ENCODE measurements at places on chromosomes 4 and X.

GRCh38 chr4:177315767-177316464 lies 6.2 kb downstream of the NEIL3 start:
- no peak for DNase-seq

GRCh38 chrX:121014826-121015225 lies 29.3 kb upstream of the CT47A1 start:
- DNase-seq = no peak

- no peak for DNase-seq
Observed at GRCh38 chrX:132622130-132622529, 133.3 kb upstream of the MBNL3 start.

DNA sequence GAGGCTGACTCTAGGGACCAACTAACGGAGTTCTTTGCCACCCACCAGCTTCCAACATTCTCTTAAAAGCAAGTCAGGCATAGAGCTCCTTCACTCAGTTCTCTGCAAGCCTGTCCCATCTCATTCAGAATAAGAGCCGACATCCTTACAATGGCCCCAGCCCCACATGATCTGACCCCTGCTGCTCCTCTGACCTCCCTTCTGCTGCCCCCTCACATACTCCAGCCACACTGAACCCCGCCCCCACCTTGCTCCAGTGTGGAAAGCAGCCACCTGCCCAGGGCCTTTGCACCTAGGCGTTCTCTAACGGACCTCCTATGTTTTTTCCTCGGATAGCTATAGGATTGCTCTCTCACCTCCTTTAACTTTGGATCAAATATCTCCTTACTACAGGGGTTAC lies 143.2 kb upstream of the ETNPPL start:
- no peak for DNase-seq

DNA sequence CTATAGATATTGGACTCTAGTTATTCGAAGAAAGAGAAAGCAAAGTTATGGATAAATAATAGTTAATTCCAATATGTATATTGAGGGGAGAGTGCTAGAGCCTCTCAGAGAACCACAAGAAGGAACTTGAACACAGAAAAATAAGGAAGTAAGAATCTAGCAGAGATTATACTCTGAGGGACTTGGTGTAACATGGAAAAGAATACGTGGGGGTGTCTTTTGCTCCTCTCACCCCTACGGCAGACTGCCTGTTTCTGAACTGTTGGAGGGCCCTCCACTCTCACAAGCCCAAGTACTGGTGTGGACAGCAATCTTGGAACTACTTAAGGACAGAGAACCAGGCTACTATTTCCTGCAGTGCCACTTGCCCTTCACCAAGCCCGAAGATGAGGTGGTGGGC lies 1174.4 kb upstream of the PCDH10 start:
- DNase-seq = no peak

GRCh38 chr4:169142906-169143305 lies 127.8 kb downstream of the SH3RF1 start:
- DNase-seq = no peak

- no peak for DNase-seq
Observed at GRCh38 chrX:27186671-27187070, 276.5 kb downstream of the PPP4R3C start.

DNA sequence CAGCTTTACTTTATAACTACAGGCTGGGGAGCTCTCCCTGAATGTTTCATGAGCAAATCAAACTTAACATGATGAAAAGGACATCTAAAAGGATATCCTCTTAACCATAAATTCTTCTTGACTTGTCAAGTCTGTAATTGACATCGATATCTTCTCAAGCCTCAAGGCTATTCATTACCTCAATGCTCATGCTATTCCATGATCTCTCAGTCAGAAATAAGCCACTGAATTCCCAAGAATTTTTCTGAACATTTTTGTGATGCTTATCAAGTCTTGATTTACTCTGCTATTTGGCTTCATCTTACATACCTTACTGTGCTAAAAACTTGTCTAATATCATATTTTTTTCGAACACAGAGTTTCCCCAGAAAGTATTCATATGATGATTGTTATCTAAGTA lies 433.4 kb downstream of the PDGFC start:
- DNase-seq = no peak

DNA sequence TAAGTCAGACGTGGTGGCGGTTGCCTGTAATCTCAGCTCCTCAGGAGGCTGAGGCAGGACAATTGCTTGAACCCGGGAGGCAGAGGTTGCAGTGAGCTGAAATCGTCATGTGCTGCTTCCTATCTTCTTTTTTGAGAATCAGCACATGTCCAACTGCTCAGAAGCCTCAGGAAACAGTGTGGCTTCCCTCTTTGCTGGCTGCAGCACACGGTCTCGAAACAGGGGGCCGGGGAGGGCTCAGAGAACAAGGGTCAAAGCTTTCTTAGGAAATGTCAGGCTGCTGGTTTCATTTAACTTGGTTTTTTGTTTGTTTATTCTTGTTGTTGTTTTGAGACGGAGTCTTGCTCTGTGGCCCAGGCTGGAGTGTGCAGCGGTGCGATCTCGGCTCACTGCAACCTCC lies 31.3 kb downstream of the CRLF2 start:
- DNase-seq = no peak

GRCh38 chrX:54934058-54934457 lies 13.4 kb downstream of the TRO start:
- no peak for DNase-seq

DNA sequence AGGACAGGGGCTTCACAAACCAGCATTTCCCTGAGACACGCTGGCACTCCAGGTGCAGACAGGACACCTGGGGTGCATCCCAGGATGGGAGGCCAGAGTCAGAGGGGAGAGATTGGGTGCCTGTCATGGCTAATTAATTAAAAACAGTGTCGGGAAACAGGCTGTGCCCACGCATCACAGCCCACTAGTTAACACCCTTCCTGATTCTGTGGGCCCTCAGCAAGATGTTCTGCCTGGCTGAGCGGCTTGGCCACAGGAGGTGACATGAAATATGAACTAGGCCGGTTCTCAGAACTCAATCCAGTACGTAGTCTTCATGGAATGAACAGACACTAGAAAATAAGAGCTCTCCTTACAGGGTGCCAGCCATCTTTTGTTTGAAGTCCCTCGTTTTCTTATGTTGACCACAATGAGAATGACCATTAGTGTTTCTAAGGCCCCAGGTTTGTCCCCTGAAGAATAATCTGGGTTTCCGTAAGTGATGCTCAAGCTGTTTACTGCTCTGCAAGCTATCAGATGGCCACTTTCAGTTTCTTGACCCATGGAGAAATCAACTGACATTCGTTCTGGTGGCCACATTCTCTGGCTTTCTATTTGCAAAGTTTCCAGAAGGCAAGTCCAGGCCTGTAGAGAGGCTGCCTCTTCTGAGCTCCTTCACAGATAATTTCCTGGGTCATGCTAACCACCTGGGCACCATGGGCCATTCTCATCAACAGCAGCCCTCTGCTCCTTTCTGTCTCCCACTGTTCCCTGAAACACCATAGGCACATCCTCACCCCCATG lies 72.3 kb downstream of the SLC34A2 start:
- DNase-seq = no peak

- DNase-seq = no peak
Observed at GRCh38 chrX:132119821-132120515, 7.9 kb downstream of the FRMD7 start.

DNA sequence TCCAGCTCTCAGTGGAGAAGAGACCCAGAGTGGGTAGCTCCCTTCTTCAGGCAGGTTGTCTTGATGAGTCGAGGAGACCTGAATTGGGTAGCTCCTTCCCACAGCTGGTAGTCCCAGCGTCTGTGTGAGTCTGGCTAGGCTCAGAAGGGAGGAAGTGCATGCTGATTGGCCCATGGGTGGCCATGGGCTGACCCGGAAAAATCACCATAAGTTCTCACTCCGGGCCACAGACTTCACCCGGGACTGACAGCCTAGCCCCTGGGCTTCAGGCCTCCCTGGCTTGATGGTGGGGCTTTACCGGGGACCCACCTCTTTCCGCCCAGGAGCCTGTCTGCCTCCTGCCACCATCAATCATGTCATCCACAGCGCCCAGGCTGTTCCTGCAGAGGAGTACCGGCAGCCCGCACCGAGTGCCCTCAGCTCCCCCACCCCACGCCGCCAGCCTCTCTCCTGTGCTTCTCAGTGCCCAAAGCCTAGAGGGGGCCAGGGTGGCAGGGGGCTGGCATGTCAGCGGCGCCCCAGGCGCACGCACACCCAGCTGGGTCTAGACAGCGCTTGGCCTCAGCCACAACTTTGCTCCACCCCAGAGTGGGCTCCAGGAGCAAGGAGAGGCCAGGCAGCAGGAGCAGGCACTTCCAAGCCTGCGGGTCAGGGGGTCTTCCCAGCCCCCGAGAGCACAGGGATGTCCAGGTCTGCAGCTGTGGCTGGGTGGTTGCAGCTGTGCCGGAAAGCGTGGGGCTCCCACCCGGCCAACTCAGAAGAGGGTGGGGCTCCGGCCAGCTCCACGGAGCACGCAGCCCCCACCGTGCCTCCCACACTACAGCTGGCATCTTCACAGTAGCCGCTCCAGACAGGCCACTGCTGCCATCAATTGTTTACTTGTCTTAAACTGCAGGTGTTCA lies 16.1 kb upstream of the SAT1 start:
- no peak for DNase-seq

DNA sequence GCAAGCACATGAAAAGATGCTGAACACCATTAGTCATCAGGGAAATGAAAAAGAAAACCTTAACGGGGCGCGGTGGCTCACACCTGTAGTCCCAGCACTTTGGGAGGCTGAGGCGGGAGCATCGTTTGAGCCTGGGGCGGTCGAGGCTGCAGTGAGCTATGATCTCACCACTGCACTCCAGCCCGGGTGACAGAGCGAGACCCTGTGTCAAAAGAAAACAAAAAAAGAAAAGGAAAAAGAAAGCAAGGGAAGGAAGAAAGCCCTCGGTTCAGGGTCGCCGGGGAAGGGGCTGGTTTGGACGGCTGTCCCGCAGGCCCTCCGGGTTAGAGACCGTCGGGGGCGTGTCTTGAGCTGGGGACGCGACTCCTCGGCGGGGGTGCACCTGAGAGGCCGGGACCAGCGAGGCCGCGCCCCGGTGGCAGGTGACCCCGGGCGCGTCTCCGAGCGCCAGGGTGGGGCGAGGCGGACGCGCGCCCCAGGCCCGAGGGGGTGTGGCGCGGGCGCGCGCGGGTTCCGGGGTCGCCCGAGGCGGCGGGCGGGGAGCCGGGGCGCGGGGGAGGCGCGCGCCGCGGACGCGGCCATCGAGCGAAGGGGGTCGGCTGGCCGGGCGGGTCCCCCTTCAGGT lies 478 bp upstream of the PLXNA3 start:
- DNase-seq = no peak

DNA sequence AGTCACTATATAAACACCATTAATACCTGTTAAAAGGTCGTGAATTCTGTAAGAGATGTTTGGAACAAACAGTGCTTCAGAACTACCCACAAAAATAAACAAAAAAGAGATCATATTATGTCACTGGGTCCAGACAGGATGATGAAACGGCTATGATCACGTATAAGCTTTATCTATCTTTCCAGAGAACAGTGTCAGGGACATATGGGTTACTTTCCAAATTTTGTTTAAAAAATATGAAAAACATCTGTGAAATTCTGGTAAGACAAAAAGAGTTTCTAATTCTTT lies 90.0 kb downstream of the SORBS2 start:
- no peak for DNase-seq

DNA sequence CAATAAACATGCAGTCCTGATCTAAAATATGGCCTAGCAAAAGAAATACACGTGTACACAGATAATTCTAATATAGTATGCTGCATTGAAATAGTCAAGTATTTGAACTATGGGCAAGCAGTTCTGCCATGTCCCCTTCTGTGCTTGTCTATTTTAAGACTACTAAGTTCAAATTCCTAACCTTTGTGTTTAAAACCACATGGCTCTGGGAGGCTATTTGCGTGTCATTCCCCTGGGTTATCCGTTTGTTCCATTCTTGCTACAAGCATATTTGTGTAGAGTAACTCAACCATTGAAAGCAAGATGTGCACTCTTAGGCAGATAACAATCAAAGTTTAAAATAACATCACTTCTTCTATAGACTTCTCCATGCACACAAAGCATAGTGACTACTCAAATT lies 25.4 kb upstream of the TBC1D1 start:
- no peak for DNase-seq

- no peak for DNase-seq
Observed at GRCh38 chr4:108854786-108855185, 91.9 kb upstream of the ETNPPL start.

GRCh38 chr4:41722181-41722580 lies 26.3 kb downstream of the PHOX2B start:
- DNase-seq = no peak

- DNase-seq = no peak
Observed at GRCh38 chrX:70386235-70386634, 36.9 kb upstream of the GDPD2 start.

- no peak for DNase-seq
Observed at GRCh38 chr4:87523307-87523706, 5.9 kb downstream of the SPARCL1 start.

- DNase-seq = no peak
Observed at GRCh38 chr4:16457944-16458343, 231.7 kb upstream of the TAPT1 start.

DNA sequence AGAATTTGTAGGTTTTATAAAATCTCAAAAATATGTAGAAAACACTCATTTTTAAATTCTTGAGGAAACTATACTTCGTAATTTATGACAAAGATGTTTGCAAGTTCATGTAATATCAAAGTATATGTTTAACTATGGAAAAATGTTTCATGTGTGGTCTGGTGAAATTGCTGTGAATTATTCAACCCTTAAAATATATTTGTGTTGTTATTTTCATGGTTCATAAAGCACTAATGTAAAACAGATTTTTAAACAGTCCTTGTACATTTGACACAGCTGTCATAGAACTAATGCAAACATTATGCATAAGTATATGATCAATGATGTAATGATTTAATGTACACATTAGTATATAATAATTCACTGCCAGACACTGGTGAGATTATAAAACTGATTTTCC lies 83.1 kb upstream of the ARSJ start:
- DNase-seq = no peak

DNA sequence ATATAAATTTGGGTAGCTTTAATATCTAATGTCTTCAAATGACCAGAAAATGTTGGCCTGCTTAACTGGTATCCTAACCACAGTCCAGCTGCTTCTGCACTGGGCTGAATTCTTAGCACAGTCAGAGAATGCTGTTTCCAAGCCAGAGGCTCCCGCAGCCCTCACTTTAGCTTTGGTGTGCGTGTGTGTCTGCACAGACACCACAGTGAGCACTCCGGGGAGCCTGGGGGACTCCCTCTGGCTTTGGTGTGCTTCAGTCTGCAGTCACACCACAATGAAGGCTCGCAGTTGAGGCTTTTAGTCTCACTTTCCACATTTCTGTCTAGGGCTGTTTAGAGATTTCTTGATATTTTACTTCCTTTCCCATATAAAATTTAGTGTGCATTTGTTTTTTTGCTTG lies 53.6 kb downstream of the APOO start:
- no peak for DNase-seq

GRCh38 chr4:25031077-25031621 lies 403 bp upstream of the LGI2 start:
- DNase-seq = no peak

GRCh38 chr4:6674500-6675149 lies 19.1 kb upstream of the S100P start:
- DNase-seq = peak; percentile 36

GRCh38 chr4:91222014-91222413 lies 1081.8 kb upstream of the GRID2 start:
- DNase-seq = no peak
